ENCODE measurements at places on chromosomes 5 and 9.

- no peak for DNase-seq
These were observed 31.9 kb downstream of the IRF1 start for GRCh38 chr5:132458651-132459030.

DNA sequence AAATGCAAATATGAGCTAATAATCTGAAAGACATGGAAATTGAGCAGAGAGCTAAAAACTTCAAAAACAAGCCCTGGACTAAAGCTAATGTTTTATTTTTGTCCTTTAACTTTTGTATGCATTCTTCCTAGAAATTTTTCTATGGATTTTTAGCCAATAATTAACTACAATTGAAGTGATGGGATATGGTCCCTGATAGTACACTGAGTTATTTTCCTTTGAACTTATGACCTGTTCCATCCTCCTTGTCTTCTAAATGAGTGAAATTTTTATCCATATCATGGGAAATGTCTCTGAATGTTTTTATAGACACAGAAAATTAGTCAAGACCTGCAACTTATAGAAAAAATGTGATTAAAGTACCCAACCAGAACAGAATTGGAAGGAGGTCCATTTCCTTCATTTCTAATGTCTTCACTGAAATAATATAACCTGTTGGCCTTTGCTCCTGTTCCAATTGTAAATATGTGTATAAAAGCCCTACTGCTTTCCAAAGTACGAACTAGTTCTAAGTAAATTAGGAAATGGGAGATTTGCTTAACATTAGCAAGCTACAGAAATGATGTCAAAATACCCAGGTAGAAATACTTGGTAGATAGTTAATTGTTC, 11.3 kb upstream of the ERAP2 start:
- no peak for DNase-seq

GRCh38 chr9:122695696-122696095, 20.8 kb downstream of the OR1L3 start:
- no peak for DNase-seq

GRCh38 chr9:92138157-92138959, 23.1 kb upstream of the SPTLC1 start:
- peak; percentile 57 for DNase-seq

GRCh38 chr5:132289097-132289496, 5.1 kb upstream of the SLC22A4 start:
- DNase-seq, result no peak

DNA sequence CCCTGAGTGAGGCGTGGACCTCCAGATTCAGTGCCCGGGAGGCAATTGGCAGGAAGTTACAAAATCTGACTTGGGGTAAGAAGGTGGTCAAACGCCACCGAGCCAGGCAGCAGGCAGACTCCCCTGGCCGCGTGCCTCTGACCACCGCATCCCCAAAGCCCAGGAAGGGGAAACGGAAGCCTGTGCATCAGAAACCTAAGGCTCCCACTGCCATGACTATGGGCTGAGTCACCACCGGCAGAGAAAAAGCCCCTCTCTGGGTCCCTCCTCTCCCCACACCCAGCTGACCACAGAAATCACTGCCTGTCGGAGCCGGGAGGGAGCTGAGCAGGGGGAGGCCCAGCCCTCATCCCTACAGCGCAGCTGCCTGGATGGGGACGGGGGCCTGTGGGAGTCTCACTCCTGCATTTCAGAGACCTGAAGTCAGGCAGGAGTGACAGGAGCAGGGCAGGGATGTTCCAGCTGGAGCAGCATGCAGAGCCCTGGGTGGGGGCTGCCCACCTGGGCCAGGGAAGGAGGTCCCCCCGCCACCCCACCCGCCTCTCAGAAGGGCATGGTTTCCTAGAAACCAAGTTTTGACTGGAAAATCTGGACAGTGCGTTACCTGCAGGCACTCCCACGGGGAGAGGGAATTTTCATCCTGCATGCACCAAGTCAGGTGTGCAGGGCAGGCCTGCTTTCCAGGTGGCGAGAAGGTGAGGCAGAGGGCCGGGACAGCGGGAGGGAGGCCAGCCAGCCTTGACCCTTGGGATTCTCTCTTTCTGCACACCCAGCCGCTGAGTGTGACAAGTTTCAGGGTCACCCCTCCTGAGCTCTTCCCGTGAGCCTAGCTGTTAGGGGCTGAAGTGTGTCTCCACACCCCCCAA, 68.2 kb downstream of the LRSAM1 start:
- DNase-seq, result no peak

- no peak for DNase-seq
These were observed 76.0 kb downstream of the ACTBL2 start for GRCh38 chr5:57406641-57407040.

DNA sequence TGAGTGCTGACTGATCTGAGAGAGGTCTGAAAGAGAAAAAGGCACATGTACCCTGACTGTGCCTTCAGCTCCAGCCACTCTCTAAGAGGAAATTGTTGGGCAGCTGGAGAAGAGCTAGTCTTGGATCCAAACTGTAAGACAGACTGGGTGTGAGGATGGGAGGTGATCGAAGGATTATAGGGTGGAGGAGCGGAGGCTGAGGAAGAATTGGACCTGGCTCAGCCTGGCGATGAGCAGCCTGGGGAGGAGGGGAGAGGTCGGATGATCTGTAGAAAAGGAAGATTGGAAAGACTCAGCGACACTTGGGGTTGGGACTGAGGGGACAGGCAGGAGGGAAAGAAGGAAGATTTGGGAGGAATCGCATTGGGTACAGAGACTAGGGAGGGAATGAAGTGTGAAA, 98.6 kb upstream of the SLC25A48 start:
- DNase-seq, result no peak

DNA sequence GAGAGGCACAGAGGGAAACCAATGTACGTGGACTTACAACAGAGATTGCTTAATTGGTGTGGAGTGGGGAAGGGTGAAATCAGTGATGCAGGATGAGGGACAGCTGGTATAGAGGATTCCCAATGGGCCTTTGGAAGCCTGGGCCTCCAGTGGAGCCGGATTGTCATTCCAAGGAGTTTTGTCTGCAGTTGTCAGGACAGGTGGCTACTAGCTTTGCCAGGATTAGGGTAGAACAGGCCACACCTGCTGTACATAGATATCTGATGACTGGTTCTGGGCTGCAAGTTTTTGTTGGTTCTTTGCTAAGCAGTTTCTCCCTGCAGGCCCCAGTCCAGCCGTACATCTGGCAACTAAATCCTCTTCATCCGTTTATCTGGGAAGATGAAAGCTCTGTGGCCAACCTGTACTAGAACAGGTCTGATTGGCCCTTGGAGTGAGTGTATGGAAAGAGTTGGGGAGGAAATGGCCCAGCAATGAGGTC, 4.2 kb downstream of the SKP2 start:
- no peak for DNase-seq

- no peak for DNase-seq
These were observed 296.0 kb upstream of the DMRT1 start for GRCh38 chr9:545480-545879.

- no peak for DNase-seq
These were observed 23.2 kb upstream of the TERT start for GRCh38 chr5:1317921-1318565.

GRCh38 chr5:95892784-95893354, 68.8 kb downstream of the ELL2 start:
- DNase-seq, result no peak

- DNase-seq, result no peak
These were observed 24.0 kb downstream of the SEMA4D start for GRCh38 chr9:89473762-89474469.

GRCh38 chr5:164191240-164191639, 685.8 kb downstream of the MAT2B start:
- DNase-seq, result no peak

DNA sequence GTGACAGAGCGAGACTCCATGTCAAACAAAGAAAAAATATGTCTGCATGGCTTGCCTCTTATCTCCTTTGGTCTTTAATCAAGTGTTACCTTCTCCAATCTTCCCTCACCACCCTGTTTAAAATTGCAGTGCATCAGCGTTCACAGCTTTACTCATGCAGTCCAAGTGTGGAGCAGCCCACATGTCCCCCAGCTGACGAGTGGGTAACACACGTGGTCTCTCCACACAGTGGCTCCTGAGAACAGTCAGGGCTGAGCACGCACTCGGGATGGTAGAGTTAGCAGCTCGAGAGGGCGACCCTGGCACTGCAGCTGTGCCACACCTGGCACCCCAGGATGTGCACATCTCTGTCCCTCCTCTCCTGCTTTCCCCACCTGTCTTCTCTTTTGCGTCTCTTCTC, 25.9 kb upstream of the CFAP157 start:
- no peak for DNase-seq

GRCh38 chr5:116035123-116035522, 2.9 kb downstream of the ARL14EPL start:
- DNase-seq, result no peak

DNA sequence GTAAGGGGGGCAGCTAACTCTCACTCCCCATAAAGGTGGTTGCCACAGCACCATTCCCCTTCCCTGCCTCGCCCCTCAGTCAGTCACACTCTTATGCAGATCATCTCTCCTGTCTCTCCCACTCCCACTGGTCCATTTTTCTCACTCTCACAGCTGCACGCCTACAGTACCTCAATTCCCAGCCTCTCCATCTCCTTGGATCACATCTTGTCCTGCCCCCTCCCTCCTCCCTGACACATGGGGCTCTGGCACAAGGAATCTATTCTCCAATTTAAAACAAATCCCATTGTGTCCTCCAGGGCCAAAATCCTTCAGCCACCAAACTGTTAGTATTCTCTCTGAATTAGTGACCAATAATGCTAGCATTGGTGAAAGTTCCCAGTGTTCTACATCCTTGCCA, 114.4 kb downstream of the AUH start:
- no peak for DNase-seq

DNA sequence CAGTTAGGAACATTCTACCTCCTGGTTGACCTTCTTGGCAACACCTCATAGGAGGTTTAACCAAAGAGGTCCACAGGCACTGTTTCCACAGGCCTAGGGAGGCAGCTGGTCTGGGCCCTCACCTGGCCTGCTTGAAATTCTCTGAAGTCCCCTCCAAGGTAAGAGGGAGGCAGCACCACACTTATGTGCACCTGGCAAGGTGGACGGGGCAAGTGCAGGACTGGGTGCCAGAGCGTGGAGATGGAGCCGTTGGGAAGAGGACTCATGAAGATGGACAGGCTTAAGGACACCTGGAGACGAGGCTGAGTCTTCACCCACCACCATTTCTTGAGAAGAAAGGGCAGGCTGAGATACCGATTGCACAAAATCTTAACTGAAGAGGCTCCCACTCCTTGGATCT, 6.6 kb upstream of the BARHL1 start:
- DNase-seq, result no peak

DNA sequence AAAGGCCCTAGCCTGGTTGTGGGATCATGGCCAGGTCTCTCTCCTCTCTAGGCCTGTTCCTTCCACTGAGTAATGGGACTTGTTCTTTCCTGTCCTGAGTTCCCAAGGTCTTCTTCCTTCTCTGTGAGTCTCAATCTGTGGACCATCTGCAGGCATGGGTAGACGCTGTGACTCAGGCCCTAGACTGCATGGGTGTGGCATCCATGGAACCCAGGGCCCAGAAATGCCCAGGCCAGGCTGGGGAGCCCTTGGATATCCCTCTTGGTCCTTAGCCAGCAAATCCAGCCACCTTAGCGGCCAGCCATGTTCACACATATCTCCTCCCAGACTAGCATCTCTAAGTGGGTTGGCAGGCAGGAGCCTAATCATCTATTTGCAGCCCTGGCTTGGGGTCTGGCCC, 2.3 kb upstream of the ACSL6 start:
- no peak for DNase-seq

GRCh38 chr9:18504707-18505106, 30.8 kb downstream of the ADAMTSL1 start:
- no peak for DNase-seq

DNA sequence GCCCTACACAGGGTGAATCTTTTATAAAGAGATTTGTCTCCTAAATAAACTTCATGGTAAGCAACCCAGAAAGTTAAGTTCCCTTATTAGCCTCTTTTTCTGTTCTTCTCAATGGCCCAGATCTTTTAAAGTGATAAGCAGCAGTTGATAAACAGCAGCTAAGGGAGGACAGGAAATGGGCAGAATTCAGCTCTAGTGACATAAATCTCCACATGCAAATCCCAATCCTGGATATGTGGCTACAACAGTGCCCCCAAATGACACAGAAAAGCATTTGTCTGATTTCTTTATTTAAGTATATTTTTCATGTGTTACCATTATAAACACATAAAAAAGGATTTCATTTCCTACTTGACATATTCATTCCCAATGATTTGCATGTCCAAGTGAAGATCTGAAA, 199.0 kb downstream of the DTWD2 start:
- DNase-seq, result no peak

- no peak for DNase-seq
These were observed 384.1 kb downstream of the DMRT2 start for GRCh38 chr9:1434052-1434767.

- no peak for DNase-seq
These were observed 98.9 kb downstream of the ACTL7B start for GRCh38 chr9:108756746-108757490.

DNA sequence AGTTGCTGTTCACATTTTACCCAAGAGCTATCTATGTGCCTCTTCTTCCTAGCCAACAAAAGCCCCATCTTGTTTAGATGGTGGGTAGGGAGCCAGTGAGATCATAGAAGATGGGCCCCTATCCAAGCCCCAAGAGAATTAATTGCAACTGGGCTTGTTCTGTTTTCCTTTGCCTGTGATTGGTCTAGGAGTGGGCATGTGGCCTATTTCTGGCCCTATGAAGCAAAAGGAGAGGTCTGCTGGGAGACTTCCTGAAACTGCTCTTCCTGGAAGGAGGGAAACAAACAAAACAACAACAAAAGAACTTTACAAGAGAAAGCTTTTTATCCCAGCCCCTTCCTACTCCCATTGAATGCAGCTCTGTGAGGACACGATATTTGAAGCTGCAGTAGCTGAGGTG, 32.5 kb upstream of the ALDOB start:
- no peak for DNase-seq

- no peak for DNase-seq
These were observed 3.0 kb upstream of the PDLIM4 start for GRCh38 chr5:132254321-132254977.

DNA sequence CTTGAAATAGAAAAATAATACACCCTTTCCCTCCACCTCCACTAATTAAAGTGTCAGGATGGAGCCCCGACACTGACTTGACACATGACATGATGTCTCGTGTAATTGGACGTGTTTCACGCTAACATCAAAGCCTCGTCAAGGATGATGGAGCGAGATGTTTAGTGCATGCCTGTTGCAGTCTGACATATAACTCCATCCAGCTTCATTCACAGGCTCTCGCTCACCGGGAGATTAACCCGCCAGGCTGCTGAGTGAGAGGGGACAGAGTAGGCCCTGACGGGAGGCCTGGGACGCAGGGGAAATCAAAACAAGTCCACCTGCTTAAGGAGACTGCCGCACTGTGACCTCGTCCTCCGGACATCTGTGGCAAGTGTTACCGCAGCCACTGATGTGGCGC, 263.5 kb downstream of the SLIT3 start:
- DNase-seq, result no peak

DNA sequence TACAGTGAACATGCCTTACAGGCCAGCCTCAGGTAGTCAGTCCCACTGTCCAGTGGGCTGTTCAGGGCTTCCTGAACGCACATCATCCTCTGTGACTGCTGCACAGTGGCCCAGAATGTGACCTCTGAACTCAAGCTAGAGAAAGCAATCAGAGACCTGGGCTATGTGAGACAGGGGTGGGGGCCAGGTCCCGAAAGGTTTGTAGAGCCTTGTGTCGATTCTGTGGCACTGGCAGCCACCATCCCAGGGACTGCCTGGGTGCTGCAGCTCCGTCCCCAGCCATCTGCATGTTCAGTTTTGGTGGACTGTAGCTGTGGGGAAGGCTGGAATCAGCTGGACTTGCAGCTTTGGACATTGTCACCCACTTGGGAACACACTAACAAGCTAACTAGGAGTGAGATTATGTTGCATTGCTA, 47.7 kb downstream of the MVB12B start:
- no peak for DNase-seq

- no peak for DNase-seq
These were observed 27.0 kb upstream of the C7 start for GRCh38 chr5:40882291-40882690.

- no peak for DNase-seq
These were observed 47.8 kb downstream of the ST8SIA4 start for GRCh38 chr5:100855295-100855694.
